Stomach (tissue), 19 donors: ENCODE measurements at places on chromosomes 3 and 15.

DNA sequence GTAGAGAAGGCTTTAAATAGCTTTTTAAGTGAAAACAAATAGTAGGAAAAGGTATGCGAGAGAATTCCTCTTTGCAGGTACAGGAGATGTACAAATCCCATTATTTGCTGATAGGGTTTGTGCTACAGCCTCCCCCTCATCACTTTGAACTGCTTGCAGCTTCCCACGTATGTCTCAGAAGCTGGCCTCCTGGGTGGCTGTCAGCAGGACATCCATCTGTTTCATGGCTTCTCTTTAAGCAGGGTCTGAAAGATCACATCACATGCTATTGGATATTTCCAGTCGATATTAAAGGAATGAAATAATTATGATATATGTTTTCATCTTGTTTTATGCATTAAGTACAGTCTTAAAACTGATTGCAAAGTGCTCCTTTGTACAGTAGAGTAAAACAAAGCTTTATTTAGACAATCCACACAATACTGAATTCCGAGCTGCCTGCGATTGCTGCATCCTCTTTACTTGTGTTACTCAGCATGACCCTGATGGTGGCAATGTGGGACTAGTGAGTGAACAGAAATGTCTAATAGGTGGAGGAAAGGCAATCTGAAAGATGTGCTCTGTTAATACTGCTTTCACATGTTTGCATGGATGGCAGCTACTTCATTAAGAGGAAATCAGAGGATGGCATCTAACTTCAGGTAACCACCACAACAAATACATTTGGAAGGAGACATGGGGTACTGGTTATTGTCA lies 930.6 kb upstream of the SEMA6D start:
- DNase-seq: no peak

DNA sequence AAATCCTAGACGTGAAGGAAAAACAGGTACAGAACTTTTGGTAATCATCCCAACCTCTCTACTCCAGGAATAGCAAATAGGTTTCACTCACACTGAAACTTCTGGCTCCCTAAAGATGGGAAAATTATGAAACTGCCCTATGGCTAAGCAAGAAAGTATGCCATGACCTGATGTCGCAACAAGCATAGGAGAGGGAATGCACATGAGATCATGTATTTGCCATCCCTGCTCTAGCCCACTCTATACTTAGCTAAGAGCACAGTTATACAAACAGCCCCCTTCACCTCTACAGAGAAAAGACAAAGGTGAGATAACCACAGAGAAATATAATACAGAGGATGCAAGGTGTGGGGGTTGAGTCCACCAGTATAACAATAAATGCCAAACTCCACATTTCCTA lies 102.7 kb downstream of the TBC1D5 start:
- DNase-seq: no peak

DNA sequence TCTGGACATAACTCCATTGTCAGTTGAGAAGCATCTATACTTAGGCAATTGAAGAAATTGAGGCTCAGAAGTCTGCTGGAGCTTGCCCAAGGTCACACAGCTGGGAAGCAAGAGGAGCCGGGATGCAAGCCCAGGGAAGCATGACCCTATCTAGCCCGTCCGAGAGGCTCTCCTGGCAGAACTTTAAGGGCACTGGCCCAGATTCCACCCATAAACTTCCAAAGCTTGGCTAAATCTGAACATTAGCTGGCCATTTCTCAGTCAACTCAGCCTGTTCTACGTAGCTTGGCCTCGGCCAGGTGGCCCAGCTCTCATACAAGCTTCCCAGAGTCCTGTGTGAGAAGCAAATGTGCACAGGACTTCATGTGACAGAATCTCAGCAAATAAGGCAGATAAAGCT lies 75.8 kb downstream of the LRIG1 start:
- no peak for DNase-seq

GRCh38 chr3:159813822-159814531 lies 174.7 kb upstream of the IL12A start:
- DNase-seq: no peak

DNA sequence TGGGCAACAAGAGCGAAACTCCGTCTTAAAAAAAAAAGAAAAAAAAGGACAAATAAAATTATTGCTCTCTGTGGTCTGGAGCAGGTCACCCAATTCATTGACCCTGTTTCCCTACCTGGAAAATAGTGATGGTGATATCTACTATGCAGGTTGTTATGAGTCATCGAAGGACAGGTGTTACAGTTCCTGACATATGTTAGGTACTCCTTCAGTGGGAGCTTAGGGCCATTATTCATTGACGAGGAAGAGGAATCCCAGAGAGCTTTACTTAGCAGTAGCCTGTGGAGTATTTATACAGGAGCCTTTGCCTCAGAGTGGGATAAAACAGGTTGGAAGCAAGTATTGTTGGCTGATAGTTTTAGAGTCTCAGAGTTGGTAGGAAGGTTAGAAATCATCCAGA lies 74.5 kb downstream of the SLC7A14 start:
- no peak for DNase-seq

DNA sequence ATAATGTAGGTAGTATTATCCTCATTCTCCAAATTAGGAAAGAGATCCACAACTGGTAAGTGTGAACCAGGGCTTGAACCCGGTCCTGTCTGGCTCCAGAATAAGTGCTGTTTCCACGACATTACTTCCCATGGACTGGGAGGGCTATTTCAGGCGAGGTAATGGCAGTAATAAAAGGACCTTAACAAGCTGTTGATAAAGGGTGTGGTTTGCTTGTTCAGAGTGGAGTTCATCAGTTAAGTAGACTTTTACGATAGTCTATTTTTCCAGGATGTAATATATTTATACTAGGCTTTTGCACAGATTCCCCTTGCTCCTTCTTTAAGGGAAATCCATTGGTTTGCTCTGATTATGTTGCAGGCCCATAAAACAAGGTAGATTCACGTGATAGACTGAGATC lies 88.4 kb upstream of the TNFAIP8L3 start:
- no peak for DNase-seq

DNA sequence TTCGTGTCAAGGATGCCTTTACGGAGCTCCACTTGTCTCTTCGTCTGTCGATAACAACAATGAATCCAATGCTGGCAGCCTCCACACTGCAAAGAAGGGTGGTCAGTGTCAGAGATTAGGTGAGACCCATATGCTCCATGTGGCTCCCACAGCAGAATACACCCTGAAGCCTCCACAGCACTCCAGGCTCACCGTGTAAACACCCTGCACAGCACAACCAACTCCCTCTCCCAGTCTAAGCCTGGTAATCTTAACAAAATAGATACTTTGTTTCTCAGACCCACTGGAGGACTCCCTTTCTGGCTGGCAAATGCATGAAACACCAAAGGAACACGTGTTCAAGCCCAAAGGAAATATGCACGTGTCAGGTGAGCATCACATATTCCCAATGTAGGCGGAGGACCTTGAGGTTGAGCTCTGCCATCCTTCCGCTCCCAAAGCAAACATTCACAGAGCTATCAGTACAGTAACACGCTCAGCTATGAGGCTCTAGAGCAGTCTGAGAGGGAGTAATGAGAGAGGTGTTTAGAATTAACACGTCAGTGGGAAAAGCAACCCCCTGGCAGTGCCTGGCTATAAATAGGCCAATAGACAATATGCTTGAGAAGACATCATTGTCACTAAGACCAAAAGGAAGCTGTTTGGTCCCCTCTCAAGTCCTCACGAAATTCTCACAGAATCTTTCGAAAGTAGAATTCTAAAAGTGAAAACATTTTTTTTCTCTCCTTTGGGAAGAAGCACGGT lies 86.7 kb downstream of the MCF2L2 start:
- DNase-seq: no peak

- no peak for DNase-seq
These were observed 70.1 kb downstream of the HERC1 start for GRCh38 chr15:63763476-63764123.

GRCh38 chr3:177263615-177264368 lies 66.5 kb upstream of the TBL1XR1 start:
- DNase-seq: no peak

DNA sequence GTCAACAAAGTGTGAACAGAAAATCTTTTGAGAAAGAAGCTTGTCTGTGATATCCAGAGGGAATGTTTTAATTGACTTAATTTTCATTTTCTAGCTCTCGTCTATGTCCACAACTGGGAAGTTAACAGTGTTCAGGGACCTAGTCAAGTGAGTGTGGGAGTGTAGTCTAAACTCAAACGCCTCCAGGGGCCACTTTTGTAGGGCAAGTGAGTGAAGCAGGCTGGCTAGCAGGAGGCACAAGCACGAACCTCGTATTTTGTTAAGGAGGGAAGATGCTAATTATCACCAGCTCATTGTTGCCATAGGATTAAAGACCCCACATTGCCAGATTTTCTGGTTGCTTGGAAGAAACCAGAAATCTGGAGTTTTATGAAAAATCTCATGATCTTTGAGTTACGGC lies 135.8 kb downstream of the CPNE4 start:
- no peak for DNase-seq

GRCh38 chr3:149497966-149498670 lies 23.6 kb downstream of the TM4SF4 start:
- DNase-seq: no peak

GRCh38 chr3:5653426-5654143 lies 466.1 kb downstream of the EDEM1 start:
- DNase-seq: no peak

- DNase-seq: no peak
These were observed 48.5 kb downstream of the GTF2E1 start for GRCh38 chr3:120791010-120791409.

DNA sequence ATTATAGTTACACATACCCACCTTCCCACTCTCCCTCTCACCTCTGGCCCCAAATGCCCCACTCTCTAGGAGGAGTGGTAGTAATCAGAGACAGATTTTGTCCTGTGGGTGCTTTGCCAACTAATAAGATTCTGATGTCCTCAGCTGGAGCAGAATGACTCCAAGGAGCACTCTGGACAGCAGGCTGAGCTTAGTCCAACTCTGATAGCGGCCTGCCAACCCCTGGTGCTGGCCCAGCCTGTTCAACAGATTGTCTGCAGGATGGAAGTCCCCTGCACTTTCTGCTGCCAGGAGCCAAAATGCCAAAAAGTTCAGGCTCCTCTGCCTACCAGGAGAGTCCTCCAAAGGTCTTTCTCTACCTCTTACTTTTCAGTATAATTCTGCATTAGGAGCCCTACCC lies 160.5 kb upstream of the UMPS start:
- peak; percentile 60 for DNase-seq

DNA sequence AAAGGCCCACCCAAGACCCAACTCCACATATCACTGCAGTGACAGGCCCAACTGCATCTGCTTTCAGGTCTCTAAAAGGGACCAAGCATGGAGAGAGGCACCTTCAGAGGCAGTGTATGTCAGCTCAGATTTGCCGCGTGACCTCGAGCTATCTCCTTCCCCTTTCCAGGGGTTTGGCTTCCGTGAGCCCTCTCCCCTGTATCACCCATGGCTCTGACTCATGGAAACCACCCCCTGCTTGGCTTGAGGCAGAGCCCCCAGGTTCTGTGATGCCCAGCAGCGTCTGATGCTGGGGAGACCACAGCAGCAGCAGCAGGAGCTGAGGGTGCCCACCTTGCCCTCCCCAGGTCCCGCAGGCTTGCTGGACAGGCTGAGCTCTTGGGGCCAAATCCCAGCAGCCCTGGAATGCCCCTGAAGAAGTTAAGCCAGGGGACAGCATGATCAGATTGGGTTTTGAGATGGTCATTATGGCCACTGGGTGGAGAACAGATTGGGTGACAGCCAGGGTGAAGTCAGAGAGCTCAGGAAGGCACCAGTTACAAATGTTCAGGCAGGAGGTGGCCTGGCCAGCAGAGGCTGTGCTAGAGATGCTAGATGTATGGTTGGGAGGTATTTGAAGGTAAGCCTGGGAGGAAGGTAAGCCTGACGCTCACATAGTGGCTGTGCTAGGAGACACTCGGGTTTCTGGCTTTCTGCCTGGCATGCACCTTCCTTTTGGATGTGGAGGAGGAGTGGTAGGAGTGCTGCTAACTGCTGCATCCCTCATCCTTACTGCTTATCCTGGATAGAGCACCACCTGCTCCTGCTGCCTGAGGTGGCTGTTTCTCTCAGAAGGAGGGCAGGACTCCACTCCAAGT lies 42.9 kb downstream of the FGD5 start:
- DNase-seq: no peak

DNA sequence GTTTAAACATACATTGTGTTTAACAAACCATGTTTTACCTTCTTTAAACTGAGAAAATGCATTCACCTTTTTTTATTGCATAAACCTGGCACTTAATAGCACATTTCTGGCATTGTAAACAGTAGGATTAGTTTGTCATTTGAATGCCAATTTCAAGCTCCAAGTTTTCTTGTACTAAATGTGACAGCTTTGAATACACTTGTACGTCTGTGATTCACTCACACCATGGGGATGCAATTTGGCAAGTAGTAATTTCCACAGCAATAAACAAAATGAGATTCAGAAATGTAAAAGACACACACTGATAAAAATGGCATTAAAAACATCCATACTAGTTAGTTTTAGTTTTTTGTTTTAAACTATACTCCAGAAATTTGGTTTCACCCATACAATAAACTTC lies 598.9 kb downstream of the SI start:
- no peak for DNase-seq

DNA sequence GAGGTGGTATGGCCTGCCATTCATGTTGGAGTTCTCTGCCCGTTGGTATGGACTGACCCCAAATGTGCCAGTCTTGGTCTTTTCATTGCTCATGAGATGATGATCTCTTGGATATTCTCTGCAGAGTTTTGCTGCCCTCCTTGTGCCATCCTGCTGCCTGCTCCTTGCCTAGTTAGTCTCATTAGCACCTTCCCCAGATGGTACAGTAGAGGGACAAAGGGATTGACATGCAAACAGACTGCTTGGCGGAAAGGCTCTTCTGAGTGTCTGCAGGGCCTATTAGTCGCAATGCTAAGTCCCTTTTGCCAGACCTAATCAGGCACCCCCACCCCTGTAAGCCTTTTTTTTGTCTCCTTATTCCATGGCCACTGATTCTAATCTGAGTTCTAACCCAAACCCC lies 90.6 kb downstream of the ARNT2 start:
- no peak for DNase-seq

GRCh38 chr3:44080474-44081072 lies 161.1 kb upstream of the TOPAZ1 start:
- no peak for DNase-seq

DNA sequence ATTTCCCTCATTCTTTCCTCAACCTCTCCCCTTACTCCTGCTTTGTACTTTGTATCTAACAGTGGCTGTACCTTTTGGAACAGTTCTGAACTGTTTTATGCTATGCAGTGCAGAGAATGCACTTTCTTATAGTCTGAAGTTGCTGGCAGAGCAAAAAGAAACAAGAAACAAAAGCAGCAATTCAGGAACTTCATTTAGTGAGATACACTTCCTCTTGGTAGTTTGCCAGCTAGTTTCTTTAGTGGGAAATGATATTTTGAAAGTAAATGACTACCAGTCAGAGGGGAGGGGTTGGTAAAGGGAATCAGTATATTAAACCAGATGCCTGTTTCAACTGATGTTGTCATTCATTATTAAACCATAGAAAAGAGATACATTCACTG lies 55.0 kb upstream of the CHD2 start:
- peak; percentile 89 for DNase-seq

DNA sequence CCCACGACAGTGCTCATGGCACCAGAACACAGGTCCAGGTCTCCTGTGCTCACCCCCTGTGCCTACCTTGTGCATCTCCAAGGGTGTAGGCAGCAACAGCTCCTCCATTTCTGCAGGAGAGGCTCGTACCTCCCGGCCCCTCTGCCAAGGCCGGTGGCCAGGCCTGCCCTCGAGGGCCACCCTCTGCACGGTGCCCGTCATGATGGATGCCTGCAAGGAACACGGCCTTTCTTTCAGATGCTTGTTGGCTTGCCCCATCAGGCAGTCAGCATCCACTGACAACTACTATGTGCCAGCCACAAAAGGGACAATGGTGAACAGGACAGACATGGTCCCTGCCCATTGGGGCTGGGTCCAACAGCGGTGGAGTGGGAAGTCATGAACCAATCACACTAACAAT lies 43.8 kb downstream of the GRIP2 start:
- no peak for DNase-seq
